ENCODE measurements at places on chromosomes 1 and 21.

DNA sequence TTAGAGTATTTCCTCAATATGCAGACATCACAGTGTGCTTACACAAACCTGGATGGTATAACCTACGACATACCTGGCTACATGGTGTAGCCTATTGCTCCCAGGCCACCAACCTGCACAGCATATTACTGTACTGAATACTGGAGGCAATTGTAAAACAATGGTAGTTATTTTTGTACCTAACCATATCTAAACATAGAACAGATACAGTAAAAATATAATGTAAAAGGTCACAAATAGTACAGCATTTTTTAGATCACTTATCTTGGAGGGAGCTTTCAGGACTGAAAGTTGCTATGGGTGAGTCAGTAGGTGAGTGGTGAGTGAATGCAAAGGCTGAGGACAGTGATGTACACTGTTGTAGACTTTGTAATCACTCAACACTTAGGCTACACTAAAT, 492.3 kb downstream of the MRPL39 start:
- DNase-seq: no peak

- no peak for DNase-seq
Measured at GRCh38 chr1:119286587-119287181, 81.9 kb upstream of the HAO2 start.

- DNase-seq: no peak
Measured at GRCh38 chr1:3821004-3821403, 24.7 kb upstream of the LRRC47 start.

- no peak for DNase-seq
Measured at GRCh38 chr1:189929501-189930099, 548.1 kb downstream of the BRINP3 start.

DNA sequence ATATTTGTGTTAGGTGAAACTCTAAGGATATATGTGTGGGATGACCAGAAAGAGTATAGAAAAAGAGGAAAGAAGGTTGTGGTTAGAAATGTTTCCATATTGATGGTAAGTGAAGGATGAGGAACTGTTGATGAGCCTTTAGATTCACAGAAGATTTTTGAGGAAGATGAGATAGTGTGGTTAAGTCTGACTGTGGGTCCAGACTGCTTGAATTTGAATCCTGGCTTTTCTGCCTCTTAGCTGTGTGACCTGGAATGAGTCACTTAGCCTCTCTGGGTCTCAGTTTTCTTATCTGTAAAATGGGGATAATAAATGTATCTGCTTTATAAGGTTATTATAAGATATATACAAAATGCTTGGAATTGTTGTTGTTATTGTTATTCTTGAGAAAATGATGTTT, 27.5 kb downstream of the RGL1 start:
- DNase-seq: no peak

GRCh38 chr1:72846476-72847278, 564.3 kb upstream of the NEGR1 start:
- DNase-seq: no peak

DNA sequence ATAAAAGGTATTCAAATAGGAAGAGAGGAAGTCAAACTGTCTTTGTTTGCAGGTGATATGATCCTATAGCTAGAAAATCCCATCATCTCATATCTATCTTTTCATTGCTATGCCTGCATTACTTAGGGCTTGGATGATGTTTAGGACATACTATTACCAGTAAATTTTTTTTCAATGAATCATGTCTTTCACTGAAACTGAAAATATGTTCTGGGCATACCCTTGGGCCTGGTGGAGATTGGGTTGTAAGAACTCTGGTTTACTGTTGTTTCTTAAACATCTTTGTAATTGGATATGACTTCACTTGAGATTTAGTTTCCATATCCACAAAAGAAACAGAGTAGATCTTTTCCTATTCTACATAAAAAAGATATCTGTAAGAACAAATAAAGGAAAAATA, 502.2 kb upstream of the PRMT6 start:
- DNase-seq: no peak

- no peak for DNase-seq
Measured at GRCh38 chr21:14538483-14538882, 7.6 kb downstream of the SAMSN1 start.

DNA sequence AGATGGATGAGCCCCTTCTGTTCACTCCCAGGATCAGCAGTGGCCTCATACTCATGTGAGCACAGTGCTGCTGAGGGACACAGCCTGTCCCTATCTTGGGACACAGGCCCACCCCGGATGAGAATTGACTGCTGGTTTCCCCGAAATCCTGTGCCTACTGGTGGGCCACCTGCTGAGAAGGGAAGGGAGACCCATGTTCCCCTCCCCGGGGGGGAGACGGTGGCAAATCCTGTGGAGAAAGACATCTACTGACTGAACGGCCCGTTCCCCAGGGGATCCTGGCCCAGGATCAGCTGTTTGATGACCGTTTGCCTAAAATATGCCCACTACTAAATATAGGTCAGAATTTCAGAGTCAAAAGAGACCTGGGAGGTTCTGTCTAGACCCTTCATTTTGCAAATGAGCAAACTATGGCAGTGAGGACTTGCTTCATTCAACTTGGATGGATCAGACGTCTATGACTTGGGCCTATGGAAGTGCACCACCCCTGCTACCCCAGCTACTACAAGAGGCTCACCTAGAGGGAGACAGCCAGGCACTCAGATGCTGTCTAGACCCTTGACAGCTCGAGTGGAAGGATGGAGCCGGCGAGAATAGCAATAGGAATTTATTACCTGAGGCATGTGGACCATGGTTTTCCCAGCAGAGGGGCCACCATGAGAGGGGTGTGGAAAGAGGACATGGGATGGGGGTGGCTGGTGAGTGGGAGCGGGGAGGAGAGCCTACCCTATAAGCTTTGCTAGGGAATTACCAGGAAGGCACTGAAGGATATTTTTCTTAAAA, 15.6 kb upstream of the THEMIS2 start:
- DNase-seq: no peak

Measured in NCI-H1048 (cell line).